ENCODE measurements at places on chromosomes 7 and 10. TPM values are rescaled to one million over a fixed set of nuclear protein-coding genes. Genes with fewer than 3 reads are reported as not detected.

- DNase-seq: no peak
Observed at GRCh38 chr10:60863796-60864195, 80.2 kb downstream of the RHOBTB1 start.

The OR2A12 gene
- not detected for total RNA-seq

The ZKSCAN1 gene
- total RNA-seq: 86.2 TPM

The EPHB4 gene
- total RNA-seq: 51.3 TPM

The NUDT13 gene
- total RNA-seq: 1.8 TPM
